ENCODE measurements at places on chromosomes 5 and 9. TPM values are rescaled to one million over a fixed set of nuclear protein-coding genes. Genes with fewer than 3 reads are reported as not detected.

Gene ANKRD55
- not detected for total RNA-seq

Gene GNA14
- total RNA-seq: not detected

Gene SPATA31C1
- not detected for total RNA-seq

Gene TMC1
- total RNA-seq: not detected

Gene HACD4
- total RNA-seq: 4.3 TPM

Gene RHOBTB3
- 0.67 TPM for total RNA-seq
